ENCODE measurements at places on chromosomes 6 and 20.

GRCh38 chr6:133889557-133890403 is 867 bp downstream of the TCF21 start:
- peak overlapping the region; percentile 75 for H3K27ac ChIP-seq
- H3K4me3 ChIP-seq, result peak overlapping the region; percentile 75
- peaks cover 96% of the 10 kb centered on the region for H3K27me3 ChIP-seq
- no peaks in the 10 kb centered on the region for H3K36me3 ChIP-seq
- H3K4me1 ChIP-seq, result peaks cover 61% of the 10 kb centered on the region
- no peak for DNase-seq

GRCh38 chr6:138197570-138197969 is 20.7 kb downstream of the PBOV1 start:
- H3K36me3 ChIP-seq, result peaks cover 6% of the 10 kb centered on the region
- H3K4me3 ChIP-seq, result no peak overlapping the region
- H3K27ac ChIP-seq, result no peak overlapping the region
- peaks cover 5% of the 10 kb centered on the region for H3K4me1 ChIP-seq
- H3K27me3 ChIP-seq, result no peaks in the 10 kb centered on the region
- DNase-seq, result no peak

- H3K4me1 ChIP-seq, result no peaks in the 10 kb centered on the region
- no peak overlapping the region for H3K4me3 ChIP-seq
- no peaks in the 10 kb centered on the region for H3K27me3 ChIP-seq
- no peaks in the 10 kb centered on the region for H3K36me3 ChIP-seq
These were observed 157.5 kb downstream of the TBX18 start for GRCh38 chr6:84606860-84607259.

DNA sequence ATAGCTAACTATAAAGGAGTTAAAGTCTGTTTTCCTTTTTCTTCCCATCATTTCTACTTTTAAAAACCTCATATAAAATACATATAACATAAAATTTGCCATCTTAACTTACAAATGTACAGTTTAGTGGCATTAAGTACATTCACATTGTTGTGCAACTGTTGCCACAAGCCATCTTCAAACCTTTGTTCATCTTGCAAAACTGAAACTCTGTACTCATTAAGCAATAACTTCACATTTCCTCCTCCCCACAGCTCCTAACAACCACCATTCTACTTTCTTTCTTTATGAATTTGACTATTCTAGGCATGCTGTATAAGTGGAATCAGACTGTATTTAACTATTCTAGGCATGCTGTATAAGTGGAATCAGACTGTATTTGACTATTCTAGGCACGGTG is 4.5 kb downstream of the CCDC170 start:
- DNase-seq, result no peak
- H3K4me1 ChIP-seq, result peaks cover 27% of the 10 kb centered on the region
- no peaks in the 10 kb centered on the region for H3K36me3 ChIP-seq
- H3K4me3 ChIP-seq, result no peak overlapping the region

- peaks cover 2% of the 10 kb centered on the region for H3K36me3 ChIP-seq
- no peak overlapping the region for H3K4me3 ChIP-seq
- H3K4me1 ChIP-seq, result no peaks in the 10 kb centered on the region
- no peak for DNase-seq
These were observed 77.4 kb upstream of the TMEM170B start for GRCh38 chr6:11460001-11460668.

DNA sequence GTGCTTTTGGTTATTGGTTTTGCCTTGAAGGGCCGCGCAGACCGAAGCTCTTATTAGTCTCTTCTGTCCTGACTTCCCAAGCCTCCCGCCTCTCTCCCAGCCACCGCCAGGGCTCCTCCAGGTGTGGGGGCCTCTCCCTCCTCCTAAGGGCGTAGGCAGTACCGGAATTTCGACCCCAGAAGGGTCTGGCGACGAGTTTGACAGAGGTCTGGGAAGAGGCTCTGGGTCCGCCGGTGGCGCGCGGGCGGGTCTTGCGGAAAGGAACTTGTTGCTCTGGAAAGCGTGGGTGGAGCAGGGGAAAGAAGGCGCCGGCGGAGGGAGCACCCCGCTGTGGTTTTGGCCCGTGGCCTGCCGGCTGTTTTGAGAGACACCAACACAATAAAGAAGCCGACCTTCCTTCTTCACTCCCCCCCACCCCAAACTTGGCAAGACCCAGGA is 1.8 kb downstream of the PCSK2 start:
- DNase-seq, result peak; percentile 38
- peaks cover 98% of the 10 kb centered on the region for H3K27me3 ChIP-seq
- H3K4me1 ChIP-seq, result peaks cover 20% of the 10 kb centered on the region

- no peaks in the 10 kb centered on the region for H3K36me3 ChIP-seq
- no peak overlapping the region for H3K4me3 ChIP-seq
- H3K27me3 ChIP-seq, result no peaks in the 10 kb centered on the region
- no peak for DNase-seq
- H3K27ac ChIP-seq, result no peak overlapping the region
These were observed 115.1 kb upstream of the TNFAIP3 start for GRCh38 chr6:137751768-137752560.

GRCh38 chr6:169300916-169301315 is 47.3 kb upstream of the THBS2 start:
- H3K4me3 ChIP-seq, result no peak overlapping the region
- no peak for DNase-seq
- H3K4me1 ChIP-seq, result no peaks in the 10 kb centered on the region
- H3K27ac ChIP-seq, result no peak overlapping the region
- peaks cover 2% of the 10 kb centered on the region for H3K36me3 ChIP-seq
- no peaks in the 10 kb centered on the region for H3K27me3 ChIP-seq

DNA sequence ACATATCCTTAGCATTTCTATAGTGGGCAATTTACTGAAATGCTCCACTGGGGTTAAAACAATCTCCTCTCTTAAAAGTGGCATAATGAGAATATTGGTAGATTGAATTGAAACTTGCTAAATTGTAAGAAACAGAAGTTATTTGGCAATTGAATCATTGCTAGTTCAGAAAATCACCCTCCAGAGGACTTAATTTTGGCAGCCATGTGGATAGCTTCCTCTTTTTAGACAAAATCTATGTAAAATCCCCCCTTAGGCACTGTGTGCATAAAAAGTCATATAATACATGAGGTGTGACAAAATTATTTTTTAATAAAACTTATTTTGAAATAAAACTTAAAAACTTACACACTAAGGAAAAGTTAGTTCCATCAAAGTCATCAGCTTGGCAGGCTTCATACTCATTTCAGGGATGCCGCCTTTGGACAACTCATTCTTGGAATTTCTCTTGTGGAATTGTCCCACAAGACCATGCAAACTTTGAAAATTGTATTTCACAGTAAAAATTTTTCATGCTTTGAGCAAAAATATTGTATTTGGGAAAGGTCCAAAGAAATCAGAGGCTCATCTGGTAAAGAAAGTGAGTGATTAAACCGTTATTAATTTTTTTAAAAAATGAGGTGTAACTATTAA is 473.0 kb downstream of the BCKDHB start:
- H3K27me3 ChIP-seq, result no peaks in the 10 kb centered on the region
- H3K4me1 ChIP-seq, result no peaks in the 10 kb centered on the region
- no peak overlapping the region for H3K4me3 ChIP-seq
- H3K36me3 ChIP-seq, result no peaks in the 10 kb centered on the region
- H3K27ac ChIP-seq, result no peak overlapping the region

GRCh38 chr20:47605673-47606413 is 104.2 kb downstream of the NCOA3 start:
- H3K27ac ChIP-seq, result peak overlapping the region; percentile 7
- H3K27me3 ChIP-seq, result no peaks in the 10 kb centered on the region
- peaks cover 38% of the 10 kb centered on the region for H3K4me1 ChIP-seq

DNA sequence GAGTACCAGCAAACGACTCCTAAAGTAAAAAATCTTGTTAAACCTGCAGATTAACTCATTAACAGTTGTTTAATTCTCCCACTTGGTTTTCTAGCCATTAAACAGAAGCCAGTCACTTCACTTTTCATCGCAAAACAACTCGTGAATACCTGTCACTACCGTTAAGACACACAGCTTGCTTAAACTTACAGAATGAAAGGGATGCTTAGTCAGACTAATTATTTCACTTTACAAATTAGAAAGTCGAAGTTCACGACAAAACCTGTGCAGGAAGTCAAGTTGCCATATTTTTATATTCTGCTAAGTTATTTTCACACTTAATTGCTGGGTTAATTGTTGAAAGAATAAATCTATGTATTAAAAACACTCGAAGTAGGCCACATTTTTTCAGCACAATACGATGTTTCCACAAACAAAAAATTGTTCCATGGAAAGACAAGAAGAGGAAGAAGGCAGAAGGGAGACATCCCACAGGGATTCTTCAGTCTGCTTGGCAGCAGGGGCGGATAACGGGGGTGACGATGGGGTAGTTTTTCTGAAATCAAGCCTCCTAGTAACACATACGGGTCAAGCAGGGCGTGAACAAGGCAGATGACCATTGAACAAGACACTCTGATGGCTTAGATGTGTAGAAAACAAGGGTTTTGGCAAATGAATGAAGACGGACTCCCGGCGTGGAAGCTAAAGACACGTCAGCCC is 933 bp downstream of the SSR1 start:
- no peak for DNase-seq
- H3K4me1 ChIP-seq, result peaks cover 21% of the 10 kb centered on the region
- peaks cover 20% of the 10 kb centered on the region for H3K36me3 ChIP-seq
- peak overlapping the region; percentile 97 for H3K4me3 ChIP-seq
- peak overlapping the region; percentile 98 for H3K27ac ChIP-seq
- H3K27me3 ChIP-seq, result no peaks in the 10 kb centered on the region

DNA sequence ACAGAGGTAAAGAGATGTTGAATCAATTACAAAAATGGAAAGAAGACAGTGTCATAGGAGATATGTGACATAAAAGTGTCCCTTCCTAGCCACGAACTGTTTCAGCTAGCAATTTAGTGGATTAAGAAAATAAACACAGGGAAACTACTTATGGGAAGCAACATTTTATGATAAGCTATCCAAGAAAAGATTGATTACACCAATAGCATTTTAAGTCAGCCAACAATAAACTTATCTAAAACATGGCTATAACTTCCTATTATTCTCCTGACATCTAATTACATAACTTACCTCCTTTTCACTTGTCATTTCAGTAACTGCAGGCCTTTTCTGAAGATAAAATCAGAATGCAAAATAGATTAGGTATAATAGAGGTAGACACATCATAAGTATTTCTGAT is 111.4 kb downstream of the PTPRK start:
- DNase-seq, result no peak
- H3K4me1 ChIP-seq, result peaks cover 21% of the 10 kb centered on the region
- H3K36me3 ChIP-seq, result peaks cover 9% of the 10 kb centered on the region
- no peak overlapping the region for H3K4me3 ChIP-seq
- no peak overlapping the region for H3K27ac ChIP-seq
- no peaks in the 10 kb centered on the region for H3K27me3 ChIP-seq

GRCh38 chr6:137638926-137639706 is 144.9 kb upstream of the OLIG3 start:
- no peak for DNase-seq
- H3K27ac ChIP-seq, result no peak overlapping the region
- H3K4me1 ChIP-seq, result peaks cover 15% of the 10 kb centered on the region
- H3K27me3 ChIP-seq, result no peaks in the 10 kb centered on the region
- no peak overlapping the region for H3K4me3 ChIP-seq

DNA sequence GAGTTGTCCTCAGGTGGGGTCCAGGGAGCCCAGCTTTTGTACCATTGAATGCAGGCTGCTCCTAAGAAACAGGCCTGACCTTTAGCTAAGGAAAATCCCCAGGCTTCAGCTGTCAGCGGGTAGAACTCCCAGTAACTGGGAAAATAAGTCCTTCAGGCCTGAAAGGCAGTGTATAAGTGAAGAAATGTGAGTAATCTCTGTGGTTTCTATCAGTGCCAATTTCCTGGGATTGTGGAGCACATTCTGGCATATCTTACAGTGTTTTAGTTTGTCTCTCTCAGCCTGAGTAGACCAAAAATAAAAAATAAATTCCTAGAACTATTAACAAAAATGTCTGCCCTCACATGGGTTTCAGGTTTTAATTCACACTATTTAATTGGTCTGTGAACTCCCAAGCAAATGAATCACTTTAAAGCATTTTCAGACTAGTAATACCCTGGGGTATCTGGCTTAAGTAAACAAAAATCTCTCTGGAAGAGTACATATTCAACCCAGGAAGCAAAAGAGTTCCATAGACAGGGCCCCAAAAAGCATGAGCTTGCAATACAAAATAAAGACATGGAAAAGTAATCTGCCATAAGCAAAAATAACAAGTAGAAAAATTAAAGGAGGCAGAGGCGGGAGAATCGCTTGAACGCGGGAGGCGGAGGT is 566.2 kb upstream of the NOX3 start:
- H3K4me3 ChIP-seq, result no peak overlapping the region
- DNase-seq, result no peak
- H3K4me1 ChIP-seq, result no peaks in the 10 kb centered on the region
- no peaks in the 10 kb centered on the region for H3K27me3 ChIP-seq
- no peak overlapping the region for H3K27ac ChIP-seq
- H3K36me3 ChIP-seq, result no peaks in the 10 kb centered on the region

DNA sequence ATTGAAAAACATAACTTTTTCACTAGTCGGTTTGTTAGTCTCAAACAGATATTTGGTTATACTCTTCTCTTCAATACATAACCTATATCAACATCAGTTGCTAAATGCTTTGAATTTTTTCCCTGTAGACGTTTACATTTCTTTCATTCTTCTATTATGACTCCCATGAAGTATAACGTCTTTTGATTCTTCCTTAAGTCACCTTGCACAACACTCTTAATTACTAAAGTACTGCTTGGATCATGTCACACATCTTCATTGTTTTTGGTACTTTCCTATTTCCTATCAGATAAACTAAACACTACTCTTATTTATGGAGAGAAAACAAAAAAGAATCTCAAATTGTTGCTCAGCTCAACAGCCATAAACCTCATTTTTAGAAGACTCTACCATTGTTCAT is 23.0 kb upstream of the BMP5 start:
- peaks cover 26% of the 10 kb centered on the region for H3K4me1 ChIP-seq
- no peak overlapping the region for H3K27ac ChIP-seq
- H3K27me3 ChIP-seq, result no peaks in the 10 kb centered on the region
- no peak overlapping the region for H3K4me3 ChIP-seq
- H3K36me3 ChIP-seq, result no peaks in the 10 kb centered on the region

DNA sequence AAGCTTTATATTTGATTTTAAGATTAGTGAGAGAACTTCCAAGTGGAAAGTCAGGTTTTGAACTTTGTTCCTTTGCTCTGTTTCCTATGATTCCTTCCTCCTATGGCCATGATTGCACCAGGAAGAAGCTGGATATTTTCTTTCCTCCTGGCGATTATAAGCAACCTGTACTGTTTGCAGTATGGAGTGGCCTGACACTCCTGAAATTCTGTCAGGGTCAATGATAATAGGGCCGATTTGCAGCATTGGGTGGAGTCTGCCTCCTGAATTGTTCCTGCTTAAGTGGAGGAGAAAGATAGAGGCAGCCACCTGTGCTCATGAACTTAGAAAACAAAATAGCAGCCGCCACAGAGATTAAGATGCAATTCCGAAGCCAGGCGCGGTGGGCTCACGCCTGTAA is 9.8 kb upstream of the FAM217A start:
- H3K4me1 ChIP-seq, result no peaks in the 10 kb centered on the region
- no peaks in the 10 kb centered on the region for H3K36me3 ChIP-seq
- no peaks in the 10 kb centered on the region for H3K27me3 ChIP-seq

Data from mesothelial cell of epicardium (in vitro differentiated cells).